ENCODE measurements at places on chromosomes 3 and 15.

- no peak for DNase-seq
These were observed 713 bp upstream of the MUC13 start for GRCh38 chr3:124935264-124935663.

GRCh38 chr3:31106912-31107311, 212.5 kb upstream of the GADL1 start:
- DNase-seq, result no peak

GRCh38 chr3:98986073-98986472, 84.6 kb upstream of the DCBLD2 start:
- DNase-seq, result no peak

DNA sequence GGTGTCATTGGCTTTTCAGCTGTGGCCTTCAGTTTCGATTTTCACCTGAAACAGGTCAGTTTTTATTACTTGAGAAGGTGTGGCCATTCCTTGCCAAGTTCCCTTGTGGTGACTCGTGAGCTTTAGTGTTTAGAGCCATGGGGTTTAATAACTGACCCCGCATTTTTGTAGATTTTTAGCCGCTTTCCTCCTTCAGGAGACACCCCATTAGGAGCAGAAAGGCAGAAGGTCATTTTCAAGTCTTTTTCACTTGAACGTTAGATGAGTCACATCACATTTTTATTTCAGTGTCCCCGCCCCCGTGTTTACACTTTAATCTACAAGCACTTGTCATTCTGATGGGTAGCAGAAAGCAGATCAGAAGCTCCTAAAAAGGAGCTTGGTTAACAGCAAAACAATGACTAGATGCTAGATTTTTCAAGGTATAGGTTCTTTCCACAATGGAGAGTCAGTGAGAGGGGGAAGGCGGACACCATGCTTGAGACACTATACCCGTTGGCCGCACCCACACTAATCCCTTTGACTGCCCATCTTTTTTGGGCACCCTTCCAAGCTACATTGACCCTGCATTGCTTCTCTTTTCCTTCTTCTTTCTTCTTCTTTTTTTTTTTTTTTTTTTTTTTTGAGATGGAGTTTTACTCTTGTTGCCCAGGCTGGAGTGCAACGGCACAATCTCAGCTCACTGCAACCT, 132.7 kb downstream of the GHSR start:
- no peak for DNase-seq

DNA sequence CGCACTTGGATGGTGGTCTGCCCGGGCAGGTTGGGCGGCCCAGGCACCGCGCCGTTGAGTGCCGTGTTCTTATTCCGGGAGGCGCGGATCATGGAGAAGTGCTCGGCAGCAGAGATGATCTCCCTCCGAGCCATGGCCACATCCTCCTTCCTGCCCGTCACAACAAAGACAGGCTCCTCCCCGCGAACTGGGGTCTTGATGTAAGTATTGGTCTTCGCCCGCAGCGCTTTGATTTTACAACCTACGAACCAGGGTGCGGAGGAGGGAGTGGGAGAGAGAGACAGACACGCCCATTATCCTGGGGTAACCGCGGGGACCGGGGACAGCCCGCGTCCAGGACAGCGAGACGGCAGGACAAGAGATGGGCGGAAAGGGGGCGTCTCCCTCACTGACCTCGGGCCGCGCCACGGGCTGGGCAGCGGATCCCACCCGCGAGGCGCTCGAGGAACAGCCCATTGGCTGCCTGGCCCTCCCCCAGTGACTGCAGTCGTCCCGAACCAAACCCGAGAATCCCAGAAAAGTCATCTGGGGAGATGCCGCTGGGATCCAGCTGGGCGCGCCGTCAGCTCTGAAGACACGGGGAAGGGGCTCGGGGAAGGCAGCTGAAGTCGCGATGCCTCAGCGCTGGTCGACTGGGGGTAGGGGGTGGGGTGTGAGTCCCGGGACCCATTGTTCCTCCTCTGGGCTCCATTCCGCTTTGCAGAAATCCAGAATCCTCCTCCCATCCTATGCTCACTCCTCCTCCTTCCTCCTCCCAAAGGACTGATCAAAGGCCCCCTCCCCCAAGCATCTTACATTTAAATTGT, 1.2 kb downstream of the MEX3B start:
- peak; percentile 15 for DNase-seq

- DNase-seq, result no peak
These were observed 72.0 kb upstream of the RASGRP1 start for GRCh38 chr15:38636597-38636996.

GRCh38 chr3:184366619-184367289, 5.2 kb downstream of the POLR2H start:
- no peak for DNase-seq

- DNase-seq, result no peak
These were observed 24.6 kb upstream of the NFKBIZ start for GRCh38 chr3:101824702-101825101.

GRCh38 chr15:54250326-54250725, 272.1 kb downstream of the UNC13C start:
- no peak for DNase-seq

- no peak for DNase-seq
These were observed 94.0 kb downstream of the LRRK1 start for GRCh38 chr15:101013201-101013550.

GRCh38 chr3:130509008-130509407, 8.0 kb upstream of the COL6A6 start:
- DNase-seq, result no peak

DNA sequence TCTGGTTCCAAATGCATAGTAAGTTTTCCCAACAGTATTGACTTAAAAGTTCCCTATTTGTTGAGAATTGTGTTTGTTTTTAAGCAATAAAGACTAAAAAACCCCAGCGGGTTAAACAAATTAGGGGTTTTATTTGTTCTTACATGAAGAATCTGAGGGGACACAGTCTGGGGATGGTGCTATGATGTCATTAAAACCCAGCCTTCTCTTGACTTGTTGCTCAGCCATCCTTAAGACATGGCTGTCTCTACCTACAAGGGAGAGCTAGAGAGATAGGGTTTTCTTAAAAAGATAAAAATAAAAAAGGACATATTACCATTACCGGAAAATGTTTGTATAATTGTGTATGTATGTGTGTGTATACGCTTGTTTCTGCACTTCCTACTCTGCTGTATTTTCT, 11.7 kb upstream of the ARL14 start:
- no peak for DNase-seq

DNA sequence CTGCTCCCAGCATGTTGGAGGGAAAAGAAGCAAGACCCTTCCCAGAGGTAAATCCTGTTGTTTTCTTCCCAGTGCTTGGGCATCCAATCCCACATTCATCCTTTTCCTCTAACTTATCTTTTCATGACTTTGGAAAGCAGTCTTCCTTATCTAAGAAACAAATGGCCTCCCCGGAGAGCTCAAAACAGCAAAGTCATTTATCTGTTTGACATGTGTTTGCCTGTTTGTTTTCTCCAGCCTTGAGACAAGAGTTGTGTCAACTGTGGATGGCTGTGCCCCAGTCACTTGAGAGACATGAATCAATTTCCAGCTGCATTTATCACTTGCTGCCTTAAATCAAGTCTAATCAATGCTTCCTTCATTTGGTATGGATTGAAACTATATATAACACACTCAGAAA, 103.9 kb downstream of the SHQ1 start:
- no peak for DNase-seq

DNA sequence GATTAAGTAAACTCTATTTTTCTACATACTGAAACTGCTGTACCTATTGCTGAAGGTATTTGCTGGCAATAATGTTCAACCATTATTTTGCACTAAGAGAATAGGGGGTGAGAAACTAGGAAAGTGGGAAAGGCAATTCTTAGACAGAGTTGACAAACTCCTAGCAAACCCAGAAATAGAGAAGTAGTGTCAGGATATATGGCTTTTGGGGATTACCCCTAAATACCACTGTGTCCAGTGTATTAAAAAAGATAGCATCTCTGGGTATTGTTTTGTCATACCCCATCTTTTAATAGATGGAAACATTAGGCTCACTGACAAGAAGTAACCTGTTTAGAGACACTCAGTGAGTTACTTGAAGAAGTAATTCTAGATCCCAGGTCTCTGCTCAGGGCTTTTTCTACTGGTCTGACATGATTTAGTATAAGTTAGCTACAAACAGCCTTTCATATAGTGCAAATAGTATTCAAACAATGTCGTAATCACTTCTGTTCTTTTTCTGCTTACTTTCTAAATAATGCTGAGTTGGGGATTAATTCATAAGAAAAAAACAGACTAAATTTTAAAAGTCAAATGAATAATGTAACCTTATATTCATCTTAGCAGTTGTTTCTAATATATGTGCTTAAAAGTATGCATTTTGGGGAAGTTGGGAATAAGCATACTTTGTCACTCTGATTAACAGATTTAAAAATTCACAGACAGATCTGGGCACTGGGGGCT, 107.2 kb downstream of the IL1RAP start:
- no peak for DNase-seq

- peak; percentile 25 for DNase-seq
These were observed 121.9 kb upstream of the ARHGEF3 start for GRCh38 chr3:56923526-56924224.

DNA sequence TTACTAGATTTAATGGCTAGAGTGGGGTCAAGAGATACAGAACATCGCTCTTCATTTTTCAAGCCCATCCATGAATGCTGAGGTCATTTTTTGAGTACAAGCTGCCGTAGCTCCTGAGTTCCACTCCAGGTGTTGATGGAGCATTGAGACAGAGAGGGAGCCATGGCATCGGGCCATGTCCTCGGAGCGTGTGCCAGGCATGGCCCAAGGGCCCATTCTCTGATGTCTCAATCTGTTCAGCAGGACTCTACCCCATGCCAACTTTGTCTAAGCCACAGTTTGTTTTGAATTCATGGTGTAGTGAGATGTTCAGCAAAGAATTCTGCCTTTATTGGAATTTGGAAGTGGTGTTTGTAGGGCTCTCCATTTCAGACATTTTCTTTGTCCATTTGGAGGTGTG, 110.5 kb upstream of the ADAMTS9 start:
- no peak for DNase-seq

DNA sequence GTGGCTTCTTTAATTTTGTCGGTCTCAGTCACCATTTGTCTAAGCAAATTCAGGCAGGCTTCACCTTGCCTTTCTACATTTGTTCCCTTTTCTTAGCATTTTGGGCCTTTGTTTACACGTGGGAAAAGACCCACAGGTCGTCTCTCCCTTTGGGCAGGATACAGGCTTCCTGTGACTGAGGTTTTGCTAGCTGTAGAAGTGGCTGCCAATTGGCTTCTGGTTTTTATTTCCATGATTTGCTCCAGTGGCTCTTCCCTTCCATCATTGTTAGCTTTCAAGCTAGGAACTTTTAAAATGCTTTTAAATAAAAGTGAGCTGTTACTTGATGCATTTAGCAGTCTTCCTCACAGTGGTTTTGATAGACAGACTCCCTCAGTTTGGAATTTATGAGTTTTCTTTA, 37.3 kb downstream of the MLH1 start:
- no peak for DNase-seq

DNA sequence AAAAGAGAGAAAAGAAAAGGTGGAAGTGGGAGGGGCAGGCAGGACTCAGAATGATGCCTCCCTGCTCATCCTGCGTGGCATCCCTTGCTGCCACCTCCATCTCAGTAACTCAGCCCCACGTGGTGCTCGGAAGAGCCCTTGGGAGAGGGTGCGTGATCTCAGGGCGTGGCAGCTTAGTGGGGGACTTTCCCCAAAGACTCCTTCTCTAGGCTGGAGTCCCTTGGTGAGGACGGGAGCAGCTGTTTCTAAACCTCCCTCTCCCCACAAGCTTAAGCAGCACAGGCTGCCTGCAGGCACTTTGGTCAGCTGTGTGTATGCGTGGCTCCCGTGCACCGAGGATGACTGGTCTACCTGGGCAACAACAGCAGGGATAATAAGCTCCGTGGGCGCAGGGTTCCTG, 7.4 kb upstream of the ANPEP start:
- no peak for DNase-seq

GRCh38 chr15:98582900-98583554, 65.3 kb upstream of the IGF1R start:
- DNase-seq, result no peak

DNA sequence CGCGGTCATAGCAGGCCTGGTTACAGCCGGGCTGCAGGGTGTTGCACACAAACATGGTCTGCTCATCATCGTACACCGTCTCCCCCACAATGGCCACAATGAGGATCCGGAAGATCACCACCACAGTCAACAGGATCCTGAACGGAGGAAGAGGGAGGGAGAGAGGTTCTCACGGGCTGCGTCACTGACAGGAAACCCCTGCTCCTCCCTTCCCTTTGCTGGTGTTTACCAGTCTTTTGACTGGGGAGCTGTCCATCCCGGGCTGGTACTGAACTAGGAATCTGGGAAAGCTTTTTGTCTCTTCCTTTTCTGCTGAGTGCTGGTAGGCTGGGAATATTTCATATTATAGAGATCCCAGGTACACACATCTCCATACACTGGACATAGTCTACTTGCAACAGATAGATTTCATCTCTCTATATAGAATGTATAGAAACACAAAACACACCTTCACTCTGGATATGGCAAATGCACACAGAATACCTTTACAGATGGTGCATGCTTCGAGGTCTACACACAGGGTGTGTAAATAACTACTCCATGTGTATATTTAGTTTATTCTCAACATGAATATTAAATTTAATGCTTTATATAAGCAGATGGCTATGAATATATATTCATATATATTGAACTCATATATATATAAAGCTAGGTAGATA, 1.4 kb downstream of the GJD2 start:
- no peak for DNase-seq

- DNase-seq, result no peak
These were observed 342.3 kb upstream of the DPPA4 start for GRCh38 chr3:109679664-109680063.

DNA sequence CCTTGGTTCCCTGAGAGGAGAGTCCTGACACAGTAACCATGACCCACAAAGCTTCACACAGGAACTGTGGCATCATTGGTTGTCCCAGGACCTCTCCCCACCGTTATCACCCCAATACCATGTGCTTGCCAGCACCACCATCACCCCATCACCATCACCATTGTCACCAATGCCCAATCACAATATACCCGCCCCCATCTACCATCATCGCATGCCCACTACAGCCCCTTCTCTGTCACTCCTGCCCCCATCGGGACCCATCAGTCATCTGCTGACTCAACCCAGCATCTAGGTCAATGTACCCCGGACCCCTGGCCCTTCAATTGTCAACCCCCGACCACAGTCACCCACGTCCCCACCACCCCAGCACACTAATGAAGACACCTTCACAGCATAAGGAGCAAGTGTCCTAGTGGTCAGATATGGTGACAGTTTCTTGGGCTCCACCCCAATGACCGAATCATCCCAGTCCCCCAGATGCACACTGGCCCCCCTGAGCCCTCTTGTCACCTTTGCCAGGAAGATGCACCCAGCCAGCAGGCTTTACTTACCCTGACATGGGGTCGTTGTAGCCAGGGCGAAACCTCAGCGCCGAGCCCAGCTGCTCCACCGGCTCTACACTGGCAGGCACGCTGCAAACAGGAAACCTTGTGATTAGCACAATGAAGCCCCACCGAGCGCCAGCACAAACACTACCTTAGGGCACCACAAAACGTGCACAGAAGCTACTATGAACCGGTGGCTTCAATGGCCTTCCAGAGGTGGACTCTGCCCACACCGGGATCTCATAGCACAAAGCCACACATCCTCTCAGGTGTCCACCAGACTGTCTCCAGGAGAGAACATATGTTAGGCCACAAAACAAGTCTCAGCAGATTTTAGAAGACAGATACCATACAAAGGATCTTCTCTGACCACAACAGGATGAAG, 25.1 kb downstream of the SHISA5 start:
- DNase-seq, result no peak
